ENCODE measurements at places on chromosomes 6 and 20. TPM values are rescaled to one million over a fixed set of nuclear protein-coding genes. Genes with fewer than 3 reads are reported as not detected.

The RUNX2 gene
- 0.24 TPM for total RNA-seq

The PLN gene
- total RNA-seq = 2,342 TPM

The OPRM1 gene
- not detected for total RNA-seq

The BCAS1 gene
- total RNA-seq = not detected

The SLC35A1 gene
- total RNA-seq = 9.8 TPM

The TPX2 gene
- 0.97 TPM for total RNA-seq

The CDH4 gene
- 0.05 TPM for total RNA-seq

The CDK19 gene
- total RNA-seq = 10.4 TPM
